ENCODE measurements at places on chromosomes 5 and 9.

DNA sequence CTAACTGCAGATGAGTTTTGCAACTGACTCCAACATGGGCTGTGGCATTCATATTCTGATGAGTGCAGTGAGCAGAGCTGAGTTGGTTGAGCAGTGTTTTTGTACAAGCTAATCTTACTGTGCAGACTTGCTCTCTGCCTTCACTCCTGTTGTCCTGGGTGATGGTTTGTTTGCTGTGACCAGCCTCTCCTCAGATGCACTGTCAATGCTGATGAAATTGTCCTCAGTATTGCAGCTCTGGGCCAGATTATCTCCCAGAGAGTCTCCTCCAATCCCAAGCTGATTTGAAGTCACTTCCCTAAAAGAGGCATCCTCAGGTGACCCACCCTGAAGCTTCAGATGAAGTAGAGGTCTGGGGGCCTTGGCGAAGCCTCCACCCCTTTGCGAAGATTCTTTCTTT lies 581.8 kb downstream of the ACTL7B start:
- DNase-seq, result no peak

GRCh38 chr5:128174951-128175350 lies 91.4 kb downstream of the SLC12A2 start:
- no peak for DNase-seq

DNA sequence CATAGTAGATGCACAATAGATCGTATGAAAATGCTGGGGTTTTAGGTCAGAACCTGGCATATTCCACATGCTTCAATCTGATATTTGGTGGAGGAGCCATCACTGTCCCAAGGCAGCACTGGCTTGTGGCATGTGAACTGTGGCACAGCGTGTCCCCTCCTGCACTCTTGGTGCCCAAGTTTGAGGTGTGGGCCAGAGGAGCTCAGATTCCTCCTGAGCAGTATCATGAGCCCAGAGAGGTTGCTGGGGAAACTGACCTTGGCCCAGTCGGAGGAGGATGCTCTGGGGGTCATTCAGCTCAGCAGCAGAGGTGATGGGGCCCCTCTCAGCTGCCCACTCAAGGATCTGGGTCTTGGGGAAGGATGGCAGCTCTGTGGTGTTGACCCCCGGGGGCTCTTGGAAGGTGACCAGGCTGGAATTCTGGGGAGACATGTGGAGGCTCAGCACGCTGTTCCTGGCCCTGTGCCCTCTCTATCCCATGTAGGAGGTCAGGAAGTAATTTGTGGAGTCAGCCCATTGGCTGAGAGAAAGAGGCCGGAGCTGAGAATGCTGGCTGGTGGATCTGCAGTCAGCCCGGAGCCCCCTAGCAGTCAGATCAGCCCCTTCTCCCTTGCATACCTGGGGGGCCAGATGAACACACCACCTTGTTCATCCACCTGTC lies 23.7 kb downstream of the FPGS start:
- no peak for DNase-seq

- no peak for DNase-seq
Observed at GRCh38 chr9:116795821-116796220, 108.7 kb downstream of the TRIM32 start.

- no peak for DNase-seq
Observed at GRCh38 chr5:128213340-128213739, 129.8 kb downstream of the SLC12A2 start.

DNA sequence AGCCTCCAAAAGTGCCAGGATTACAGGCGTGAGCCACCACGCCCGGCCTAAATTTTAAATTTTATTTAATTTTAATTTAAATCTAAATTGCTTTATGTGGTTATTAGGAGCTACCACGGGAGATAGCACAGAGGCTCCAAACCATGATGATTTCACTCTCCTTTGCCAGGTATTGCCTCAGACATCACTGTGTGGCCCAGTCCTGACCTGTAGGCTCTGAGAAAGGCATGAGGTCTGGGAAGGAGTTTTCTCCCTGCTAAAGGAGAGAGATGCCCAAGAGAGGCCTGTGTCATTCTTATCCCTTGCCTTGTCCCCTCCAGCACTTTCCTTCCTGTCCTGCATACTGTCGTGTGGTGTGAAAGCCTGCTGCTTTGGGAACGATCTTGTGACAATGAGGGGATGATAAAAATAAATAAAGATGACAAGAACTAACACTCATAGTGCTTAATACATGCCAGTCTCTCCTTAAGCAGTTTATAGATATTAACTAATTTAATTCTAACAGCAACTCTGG lies 37.0 kb upstream of the BASP1 start:
- DNase-seq, result no peak

GRCh38 chr9:122370303-122370702 lies 521 bp upstream of the PTGS1 start:
- no peak for DNase-seq

DNA sequence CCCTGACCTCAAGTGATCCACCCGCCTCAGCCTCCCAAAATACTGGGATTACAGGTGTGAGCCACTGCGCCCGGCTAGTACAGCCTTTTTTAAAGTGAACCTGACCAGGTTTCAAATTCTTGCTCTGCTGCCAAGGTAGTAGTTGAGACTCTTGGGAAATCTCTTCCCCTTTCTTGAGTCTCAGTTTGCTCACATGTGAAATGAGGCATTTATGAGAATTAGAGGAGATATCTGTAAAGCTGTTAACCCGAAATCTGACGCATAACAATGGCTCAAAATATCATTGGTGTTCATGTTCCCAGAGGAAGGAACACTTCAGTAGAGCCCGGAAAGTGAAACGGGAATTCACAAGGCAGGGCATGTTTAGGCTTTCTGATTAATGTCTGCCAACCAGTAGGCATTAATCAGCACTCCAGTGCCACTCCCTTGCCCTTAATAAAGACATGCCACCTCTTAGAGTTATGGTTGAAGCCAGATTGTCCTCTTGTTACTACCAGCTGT lies 1.5 kb downstream of the ARPC5L start:
- no peak for DNase-seq

GRCh38 chr9:74403581-74403980 lies 93.6 kb upstream of the RORB start:
- DNase-seq, result no peak

GRCh38 chr5:42811591-42812446 lies at the start of gene SELENOP:
TSS of gene SELENOP (minus strand) at chr5:42811892. CDS start at chr5:42808353, 3,539 bp downstream.
- no peak for DNase-seq

DNA sequence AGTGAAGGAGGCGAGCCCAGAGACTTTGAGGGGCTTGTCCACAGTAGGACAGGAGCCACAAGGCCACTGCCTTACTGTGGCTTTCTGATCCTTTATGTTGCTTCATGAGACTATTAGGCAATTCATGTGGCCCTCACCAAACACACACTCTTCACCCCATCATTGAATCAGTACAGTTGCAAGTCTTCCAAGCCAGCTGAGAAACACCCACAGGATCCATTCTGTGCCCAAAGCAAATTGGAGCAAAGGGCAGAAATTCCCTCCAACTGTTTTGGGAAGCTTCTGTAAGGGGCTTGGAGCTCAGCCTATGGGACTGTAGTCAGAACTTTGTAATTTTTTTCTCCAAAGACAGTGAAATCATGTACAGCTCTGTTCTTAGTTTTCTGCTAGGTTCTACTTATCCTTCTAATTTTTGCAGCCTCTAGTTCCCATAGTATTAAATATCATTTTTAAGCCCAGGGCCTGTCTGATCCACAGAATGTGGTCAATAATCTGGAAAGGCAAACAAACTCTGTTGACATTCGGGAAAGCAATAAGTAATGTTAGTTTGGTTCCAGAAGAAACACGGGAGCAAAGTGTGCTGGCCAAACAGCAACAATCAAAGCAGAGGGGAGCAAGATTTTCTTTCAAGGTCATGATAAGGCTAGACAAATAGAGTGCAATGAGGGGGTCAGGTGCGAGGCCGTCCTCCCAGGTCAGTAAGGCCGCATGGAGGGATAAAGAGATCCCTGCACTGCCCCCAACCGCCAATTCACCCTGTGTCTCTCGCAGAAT lies 47.0 kb downstream of the UBE2QL1 start:
- DNase-seq, result no peak

GRCh38 chr9:128190516-128191405 lies 611 bp downstream of the CIZ1 start:
- no peak for DNase-seq

- no peak for DNase-seq
Observed at GRCh38 chr5:132493241-132493640, 2.7 kb upstream of the IRF1 start.

- no peak for DNase-seq
Observed at GRCh38 chr5:142660196-142660595, 25.7 kb downstream of the FGF1 start.

GRCh38 chr9:35335164-35335563 lies 154.7 kb upstream of the RUSC2 start:
- no peak for DNase-seq

DNA sequence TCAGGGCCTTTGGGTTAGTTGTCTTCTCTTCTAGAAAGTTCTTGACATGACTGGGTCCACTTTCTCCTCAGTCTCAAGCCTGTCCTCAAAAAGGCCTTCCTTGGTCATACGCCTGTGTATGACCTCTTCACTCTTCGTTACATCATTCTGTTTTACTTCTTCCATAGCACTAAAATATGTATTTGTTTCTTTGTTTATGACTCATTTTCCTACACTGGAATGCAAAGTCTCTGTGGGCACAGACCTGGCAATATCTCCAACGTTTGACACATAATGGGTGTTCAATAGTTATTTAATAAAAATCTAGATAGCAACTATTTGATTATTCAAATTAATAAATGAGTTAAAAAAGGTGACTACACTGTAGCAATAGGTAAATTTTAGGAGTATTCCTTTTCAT lies 85.1 kb downstream of the YIPF5 start:
- no peak for DNase-seq

Measured in stimulated activated CD8-positive, alpha-beta memory T cell treated with anti-CD3 and anti-CD28 coated beads, Interleukin-7, amount 100 ng/mL, for 1 hour (primary cell).